ENCODE measurements at places on chromosomes 3 and 15.

DNA sequence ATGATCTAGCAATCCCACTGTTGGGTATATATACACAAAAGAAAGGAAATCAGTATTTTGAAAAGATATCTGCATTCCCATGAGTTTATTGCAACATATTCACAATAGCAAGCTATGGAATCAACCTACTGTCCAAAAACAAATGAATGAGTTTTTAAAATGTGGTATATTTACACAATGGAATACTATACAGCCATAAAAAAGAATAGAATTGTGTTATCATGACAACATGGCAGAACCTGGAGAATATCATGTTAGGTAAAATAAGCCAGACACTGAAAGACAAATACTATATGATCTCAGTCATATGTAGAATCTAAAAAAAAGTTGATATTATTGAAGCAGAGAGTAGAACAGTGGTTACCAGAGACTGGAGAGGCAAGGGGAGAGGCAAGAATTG, 732.6 kb downstream of the MCTP2 start:
- no peak for DNase-seq

- DNase-seq = no peak
Measured at GRCh38 chr15:57235873-57236272, 140.4 kb upstream of the CGNL1 start.

- DNase-seq = no peak
Measured at GRCh38 chr3:50124800-50125178, 30.3 kb upstream of the SEMA3F start.

DNA sequence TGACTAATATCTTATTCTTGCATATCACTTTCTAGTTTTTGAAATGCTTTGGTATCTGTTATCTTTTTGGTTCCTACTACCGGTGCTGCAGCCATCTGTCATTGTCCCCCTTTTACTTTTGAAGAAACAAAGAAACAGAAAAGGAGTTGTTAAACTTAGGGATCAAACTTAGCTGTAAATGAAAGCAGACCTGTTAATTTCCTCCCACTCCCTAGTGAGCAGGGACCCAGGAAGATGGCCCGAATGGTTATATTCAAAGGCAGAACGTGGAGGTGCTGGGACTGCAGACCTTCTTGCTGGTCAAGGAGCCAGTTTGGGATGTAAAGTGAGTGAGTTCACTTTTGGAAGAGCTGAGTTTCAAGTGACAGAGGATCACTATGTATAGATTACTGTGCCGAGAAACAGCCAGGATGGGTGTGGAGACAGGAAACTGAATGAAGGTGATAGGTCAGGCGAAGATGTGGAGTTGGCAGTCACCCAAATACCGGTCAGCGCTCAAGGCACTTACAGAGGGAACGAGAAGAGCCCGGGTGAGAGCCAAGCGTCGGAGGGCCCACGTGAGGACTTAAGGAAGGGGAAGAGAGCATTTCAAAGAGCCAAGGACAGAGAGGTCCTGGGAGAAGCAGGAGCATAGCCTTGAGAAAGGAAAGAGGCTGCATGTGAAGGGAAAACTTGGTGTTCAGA, 20.1 kb downstream of the KBTBD8 start:
- peak; percentile 89 for DNase-seq

DNA sequence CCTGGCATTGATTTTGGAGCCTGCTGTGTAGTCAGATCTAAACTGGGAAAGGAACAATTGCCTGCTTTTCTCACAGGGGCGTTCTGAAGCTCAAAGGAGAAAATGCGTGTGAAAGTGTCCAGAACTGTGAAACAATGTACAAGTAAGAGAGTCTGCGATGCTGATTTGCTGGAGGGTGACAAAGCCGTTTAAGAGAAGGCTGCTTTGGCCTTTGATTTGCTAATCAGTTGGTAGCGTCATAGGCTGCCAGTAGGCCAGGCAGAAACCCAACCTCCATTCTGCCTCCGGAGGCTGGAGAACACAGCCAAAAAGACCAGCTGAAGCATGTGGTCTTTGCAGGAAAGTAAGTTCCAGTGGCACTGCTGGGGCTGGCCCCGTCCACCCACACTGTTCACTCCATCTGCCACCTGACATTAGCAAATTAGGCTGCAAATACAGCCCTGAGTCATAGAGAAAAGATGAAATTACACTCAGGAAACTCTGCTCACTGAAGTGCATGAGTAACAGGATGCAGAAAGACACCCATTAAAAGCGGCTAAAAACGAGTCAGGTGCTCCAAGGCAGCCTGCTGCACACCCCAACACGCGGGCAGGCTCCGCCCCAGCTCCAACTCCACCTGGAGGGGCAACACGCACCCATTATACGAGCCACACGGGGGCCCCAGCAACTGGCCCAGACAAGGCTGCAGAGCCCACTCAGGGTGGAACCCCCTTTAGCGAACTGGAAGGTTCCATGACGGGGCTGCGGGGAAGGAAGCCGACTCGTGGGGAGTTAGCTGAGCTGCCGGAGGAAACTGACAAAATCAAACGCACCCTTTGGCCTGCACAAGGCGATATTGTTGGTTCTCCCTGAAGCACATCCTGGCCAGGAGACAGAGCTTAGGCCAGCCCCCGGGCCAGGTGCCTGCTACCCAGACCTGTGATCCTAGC, 31.6 kb downstream of the ZDHHC19 start:
- DNase-seq = peak; percentile 64

GRCh38 chr15:40111888-40112287, 3.2 kb upstream of the BMF start:
- no peak for DNase-seq

- no peak for DNase-seq
Measured at GRCh38 chr15:80990955-80991354, 1.3 kb upstream of the MESD start.

GRCh38 chr3:108406661-108407206, 103.7 kb downstream of the MYH15 start:
- DNase-seq = peak; percentile 72

DNA sequence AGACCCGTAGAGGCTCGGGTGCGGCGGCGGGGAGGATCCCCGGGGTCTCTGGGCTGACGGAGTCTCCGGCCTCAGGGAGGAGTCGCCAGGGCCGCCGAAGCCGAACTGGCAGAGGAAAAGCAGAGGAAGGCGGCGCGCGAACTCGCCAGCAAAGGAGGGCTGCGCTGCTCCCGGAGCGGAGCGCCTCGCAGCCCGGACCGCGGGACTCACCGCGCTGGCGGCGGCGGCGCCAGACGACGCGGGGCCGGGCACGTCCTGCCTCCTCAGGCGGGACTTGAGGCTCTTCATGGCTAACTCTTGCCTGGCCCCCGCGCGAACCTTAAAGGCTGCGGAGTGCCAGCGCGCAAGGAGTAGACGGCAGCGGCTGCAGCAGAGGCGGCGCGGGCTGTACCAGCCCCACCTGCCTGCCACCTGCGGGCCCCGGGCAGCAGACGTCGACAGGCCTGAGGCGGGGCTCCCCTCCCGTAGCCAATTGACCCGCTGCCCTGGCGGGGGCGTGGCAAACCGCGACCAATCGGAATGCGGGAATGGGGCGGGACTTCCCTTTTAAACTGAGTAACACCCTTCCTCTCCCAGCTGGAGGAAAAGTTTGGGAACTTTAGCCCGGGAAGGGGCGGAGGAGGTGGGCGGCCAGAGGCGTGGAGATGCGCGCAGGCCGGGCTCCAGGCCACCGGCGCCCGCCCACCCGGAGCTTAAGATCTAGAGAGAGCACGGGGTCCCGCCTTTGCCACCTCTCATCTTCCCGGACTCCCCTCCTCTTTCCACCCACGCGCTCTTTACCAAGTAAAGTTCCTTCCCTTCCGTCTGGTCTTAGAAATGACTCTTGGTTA, at the start of gene UACA:
TSS of gene UACA (minus strand) at position 439 of the 830 bp plus-strand sequence. CDS start at position 288, 151 bp downstream.
- peak; percentile 73 for DNase-seq

DNA sequence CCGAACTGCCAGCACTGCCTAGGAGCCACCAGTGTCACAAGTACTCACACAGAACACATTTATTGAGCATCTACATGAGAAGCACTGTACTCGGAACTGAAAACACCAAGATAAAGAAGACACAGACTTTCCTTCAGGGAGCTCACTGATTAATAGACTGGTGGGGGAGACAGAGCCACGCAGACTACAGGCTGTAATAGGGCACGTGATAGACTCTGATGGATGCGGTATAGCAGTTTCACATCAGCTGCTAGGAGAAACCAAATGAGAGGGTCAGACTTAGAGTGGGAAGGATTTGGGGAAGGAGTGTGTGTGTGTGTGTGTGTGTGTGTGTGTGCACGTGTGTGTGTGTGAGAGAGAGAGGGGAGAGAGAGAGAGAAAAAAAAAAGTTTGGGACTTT, 12.1 kb downstream of the EPHB1 start:
- no peak for DNase-seq

DNA sequence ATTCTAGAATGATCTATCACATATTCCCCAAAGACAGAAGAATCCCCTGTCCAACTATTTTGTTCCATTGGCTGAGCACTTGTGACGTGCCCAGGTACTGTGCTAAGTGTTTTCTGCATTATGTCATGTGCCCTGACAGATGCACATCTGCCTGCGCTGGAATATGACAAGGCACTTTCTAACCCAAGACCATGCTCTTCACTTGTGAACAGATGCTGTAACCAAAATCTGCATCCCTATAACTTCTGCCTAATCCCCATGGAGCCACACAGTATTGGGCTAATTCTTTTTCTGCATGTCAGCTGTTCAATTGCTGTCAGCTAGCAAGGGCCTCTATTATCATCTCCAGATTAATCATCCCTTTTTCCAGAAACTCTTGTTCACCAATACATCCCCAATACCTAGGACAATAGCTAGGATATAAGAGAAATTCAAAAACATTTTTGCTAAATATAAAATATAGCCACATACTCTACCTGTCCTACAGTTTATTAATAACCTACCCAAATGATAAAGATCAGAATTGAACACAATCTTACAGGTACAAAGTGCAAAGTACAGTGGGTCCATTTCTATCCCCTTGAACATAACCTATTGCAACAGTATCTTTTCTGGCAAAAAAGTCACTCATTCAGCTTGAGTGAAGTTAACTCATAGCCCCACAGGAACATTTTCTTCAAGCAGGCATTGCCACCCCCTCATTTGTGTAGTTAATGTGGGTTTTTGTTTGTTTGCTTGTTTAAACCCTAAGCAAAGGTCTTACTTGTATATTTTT, 109.4 kb upstream of the LRRN1 start:
- DNase-seq = no peak
